ENCODE measurements at places on chromosomes 13 and 19.

GRCh38 chr13:76745261-76746200 is 140.7 kb downstream of the KCTD12 start:
- no peak for DNase-seq

DNA sequence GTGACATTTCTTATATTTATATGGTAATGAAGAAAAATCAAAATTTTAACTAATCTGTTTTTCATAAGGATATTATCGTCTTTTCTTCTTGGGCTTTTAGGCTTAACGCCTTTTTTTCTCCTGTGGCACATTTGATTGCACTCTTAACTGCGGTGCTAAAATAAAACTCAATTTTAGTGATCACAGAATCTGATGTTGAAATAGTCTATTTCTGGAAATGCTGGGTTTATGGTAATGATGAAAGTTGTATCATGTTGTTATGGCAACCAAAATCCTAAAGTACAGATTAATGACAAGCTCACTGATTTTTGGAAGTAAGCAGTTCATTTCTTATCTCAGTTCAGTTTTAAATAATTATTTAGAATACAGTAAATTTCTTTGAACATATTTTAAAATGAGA is 85.3 kb downstream of the COG6 start:
- DNase-seq: no peak

DNA sequence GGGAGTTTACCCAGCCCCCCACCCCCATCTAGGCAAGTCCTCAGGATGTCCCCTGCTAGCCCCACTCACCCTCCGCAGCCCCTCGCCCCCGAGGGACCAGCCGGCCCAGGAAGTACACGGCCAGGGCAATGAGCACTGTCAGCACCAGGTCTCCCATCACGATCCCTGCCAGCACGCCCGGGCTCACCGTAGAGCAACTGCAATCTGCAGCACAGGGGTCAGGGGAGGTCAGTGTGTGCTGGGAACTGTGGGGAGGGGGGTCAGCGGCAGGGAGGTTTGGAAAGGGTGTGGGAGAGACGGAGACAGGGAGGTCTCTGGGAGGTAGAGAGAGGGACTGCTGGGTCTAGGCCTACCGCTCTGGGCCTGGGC is 734 bp downstream of the TYROBP start:
- DNase-seq: no peak

DNA sequence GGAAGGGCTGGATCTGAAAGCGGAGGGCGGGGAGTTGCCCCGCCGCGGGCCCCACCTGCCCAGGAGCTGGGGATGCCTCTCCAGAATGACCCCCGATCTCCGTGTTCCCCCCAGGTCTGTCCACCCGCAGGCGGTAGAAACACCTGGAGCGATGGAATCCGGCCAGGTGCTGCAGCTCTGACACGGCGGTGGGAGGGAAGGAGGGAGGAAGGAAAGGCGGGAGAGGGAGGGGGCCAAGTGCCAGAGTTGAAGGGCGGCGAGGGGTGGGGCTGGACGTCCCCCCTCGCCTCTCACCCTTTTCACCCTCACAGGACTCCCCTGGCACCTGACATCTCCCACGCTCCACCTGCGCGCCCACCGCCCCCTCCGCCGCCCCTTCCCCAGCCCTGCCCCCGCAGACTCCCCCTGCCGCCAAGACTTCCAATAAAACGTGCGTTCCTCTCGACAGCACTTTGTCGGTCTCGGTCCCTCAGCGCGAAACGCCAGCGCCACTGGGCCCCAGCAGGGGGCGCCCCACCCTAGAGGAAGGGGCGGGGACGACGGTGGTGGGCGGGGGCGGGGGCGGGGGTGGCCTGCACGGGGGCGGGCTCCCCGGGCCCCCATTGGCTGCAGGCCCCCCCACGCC is 337 bp upstream of the FXYD7 start:
- no peak for DNase-seq

DNA sequence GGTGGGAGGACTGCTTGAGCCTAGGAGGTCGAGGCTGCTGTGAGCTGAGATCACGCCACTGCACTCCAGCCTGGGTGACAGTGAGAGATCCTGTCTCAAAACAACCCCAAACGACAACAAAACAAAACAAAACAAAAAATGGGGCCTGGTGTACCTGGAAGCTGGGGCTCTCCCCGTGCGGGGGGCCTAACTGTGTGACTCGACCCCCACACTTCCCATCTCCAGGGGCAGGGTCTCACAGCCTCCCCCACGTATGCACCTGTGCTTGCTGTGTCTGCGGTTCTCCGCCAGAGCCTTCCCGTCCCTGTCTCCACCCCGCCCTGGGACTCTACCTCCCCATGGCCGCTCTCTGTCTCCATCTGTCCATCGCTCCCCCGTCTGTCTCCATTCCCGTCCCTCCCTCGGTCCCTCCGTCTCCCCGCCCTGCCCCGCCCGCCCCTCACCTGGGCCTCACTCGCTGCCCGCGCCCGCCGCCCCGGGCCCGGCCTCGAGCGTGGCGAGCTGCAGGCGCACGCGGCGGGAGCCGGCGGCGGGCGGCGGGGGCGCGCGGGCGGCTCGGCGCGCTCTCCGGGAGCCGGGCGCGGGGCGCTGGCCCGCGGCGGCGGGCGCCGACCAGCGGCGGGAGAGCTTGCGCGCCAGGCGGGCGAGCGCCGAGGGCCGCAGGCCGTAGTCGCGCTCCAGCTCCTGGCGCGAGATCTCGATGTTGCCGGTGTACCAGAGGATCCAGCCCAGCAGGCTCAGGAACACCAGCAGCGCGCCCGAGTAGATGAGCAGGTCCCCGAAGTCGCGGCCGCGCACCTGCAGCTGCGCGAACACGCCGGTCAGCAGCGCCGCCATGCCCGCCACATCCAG is 587 bp downstream of the TMEM238 start:
- no peak for DNase-seq

- no peak for DNase-seq
Measured at GRCh38 chr13:43364210-43365038, 341.0 kb downstream of the DNAJC15 start.

DNA sequence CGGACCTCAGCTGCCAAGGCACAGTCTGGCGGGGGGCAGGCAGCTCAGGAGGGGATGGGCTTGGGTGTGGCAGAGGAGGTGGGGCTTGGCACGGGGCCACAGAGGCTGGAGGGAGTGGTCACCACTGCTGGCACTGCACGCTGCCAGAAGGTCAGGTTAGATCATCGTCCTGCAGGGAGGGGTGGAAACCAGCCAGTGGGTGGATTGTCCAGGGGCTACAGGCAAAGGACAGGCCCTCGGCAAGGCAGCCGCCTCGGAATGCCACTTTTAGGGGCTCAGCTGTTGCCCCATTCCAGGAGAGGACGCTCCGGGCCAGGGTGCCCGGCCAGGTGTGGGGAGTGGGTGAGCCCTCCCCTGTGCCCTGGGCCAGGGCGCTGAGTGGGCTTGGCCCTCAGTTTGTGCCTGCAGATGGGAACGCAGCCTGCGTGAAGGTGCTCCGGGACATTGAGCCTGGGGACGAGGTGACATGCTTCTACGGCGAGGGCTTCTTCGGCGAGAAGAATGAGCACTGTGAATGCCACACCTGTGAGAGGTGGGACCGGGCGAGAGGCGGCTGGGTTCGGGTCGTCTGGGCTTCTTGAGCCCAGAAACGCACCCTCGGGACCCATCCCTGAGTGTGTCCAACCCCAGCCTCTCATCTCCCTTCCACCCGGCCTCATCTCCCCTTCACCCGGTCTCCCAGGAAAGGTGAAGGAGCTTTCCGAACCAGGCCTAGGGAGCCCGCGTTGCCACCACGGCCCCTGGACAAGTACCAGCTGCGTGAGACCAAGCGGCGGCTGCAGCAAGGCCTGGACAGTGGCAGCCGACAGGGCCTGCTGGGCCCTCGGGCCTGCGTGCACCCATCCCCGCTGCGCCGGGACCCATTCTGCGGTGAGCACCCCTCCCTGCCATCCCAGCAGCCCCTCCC is 6.4 kb downstream of the KMT5C start:
- peak; percentile 34 for DNase-seq

GRCh38 chr19:3285647-3286176 is 61.3 kb downstream of the CELF5 start:
- DNase-seq: no peak

DNA sequence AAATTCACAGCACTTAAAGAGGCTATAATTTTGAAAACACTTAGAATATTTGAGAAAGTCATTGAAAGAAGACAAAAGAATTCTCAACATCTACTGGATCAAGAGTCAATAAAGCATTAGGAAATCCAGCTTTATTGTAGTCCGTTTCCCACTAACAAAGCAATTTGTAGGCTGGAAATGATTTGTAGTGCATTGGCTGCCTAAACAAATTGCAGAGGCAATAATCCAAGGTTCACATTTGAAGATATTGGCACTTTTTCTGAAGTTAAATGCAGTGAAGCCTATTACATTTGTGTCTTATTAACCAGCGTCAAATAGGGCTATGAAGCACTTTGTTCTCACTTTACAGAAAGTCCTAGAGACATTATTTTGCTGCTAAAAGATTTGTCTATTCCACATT is 848.1 kb upstream of the SLITRK1 start:
- no peak for DNase-seq

- peak; percentile 48 for DNase-seq
Measured at GRCh38 chr19:41225238-41226052, 6.4 kb downstream of the AXL start.

GRCh38 chr13:51764184-51765141 is 39.5 kb downstream of the DHRS12 start:
- peak; percentile 59 for DNase-seq

GRCh38 chr13:23709536-23709935 is 139.3 kb downstream of the TNFRSF19 start:
- DNase-seq: no peak

GRCh38 chr19:40512473-40513344 is 45.9 kb downstream of the SPTBN4 start:
- DNase-seq: no peak

GRCh38 chr13:51688937-51689662 is 104.8 kb downstream of the WDFY2 start:
- no peak for DNase-seq

DNA sequence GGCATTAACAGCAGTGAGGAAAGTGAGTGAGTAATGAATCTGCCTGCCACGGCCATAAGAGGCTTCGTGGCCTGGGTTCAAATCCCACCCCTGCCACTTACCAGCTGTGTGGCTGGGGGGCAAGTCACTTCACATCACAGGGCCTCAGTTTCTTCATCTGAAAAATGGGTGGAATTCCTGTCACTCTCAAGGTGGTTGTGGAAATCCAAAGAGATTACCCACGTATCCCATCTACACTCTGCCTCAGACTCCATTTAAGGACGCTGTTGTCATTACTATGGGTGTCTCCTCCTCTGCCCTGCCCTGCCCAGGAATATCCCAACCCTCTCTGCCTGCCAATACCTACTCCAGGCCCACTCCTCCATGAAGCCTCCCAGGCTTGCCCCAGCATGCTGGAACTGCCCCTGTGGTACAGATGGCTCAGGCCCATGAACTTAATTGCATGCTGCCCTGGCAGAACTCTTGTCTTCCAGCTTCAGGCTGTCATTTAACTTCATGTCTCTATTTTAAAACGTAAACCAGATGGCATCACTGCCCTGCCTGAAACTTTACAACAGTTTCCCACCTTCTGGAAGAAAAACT is 3.1 kb downstream of the GIPC1 start:
- DNase-seq: no peak

GRCh38 chr13:51590971-51591627 is 6.8 kb downstream of the WDFY2 start:
- peak; percentile 43 for DNase-seq

DNA sequence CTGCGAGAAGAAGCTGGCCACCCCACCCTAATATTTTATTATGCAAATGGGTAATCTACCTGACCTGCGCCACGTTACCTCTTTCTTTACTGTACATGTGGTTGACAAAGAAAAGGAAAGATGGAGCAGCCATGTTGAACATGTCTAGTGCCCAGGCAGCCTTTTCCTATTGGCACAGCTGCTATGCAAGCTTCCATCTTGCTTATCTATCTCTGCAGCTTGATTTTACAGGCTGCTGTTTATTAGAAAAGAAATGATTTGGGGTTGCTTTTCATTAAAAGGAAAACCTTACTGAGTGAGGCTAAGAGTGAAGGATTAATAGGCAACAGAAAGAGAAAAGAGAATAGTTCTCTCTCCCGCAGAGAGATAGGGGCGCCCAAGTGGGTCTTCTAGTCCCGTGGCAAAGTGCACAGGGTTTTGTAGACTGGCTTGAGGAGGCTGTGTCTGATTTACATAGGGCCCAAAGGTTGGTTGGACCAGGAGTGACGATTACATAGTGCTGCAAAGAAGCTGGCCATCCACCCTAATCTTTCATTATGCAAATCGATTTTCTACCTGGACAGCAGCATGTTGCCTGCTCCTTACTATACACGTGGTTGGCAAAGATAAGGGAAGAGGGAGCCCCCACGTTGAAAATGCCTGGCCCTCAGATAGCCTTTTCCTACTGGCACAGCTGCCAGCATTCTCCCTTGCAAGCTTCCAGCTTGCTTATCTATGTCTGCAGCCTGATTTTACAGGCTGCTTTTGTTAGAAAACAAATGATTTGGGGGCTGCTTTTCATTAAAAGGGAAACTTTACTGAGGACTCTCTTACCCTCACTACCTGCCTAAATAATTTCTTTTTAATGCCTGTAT is 28.3 kb downstream of the OR10H4 start:
- no peak for DNase-seq

- no peak for DNase-seq
Measured at GRCh38 chr13:98917116-98917515, 60.7 kb downstream of the DOCK9 start.

- DNase-seq: peak; percentile 41
Measured at GRCh38 chr13:110714797-110715394, 1.4 kb downstream of the ING1 start.

GRCh38 chr19:1364070-1364704 is 19.5 kb upstream of the NDUFS7 start:
- no peak for DNase-seq

GRCh38 chr13:43235028-43235427 is 211.6 kb downstream of the DNAJC15 start:
- DNase-seq: no peak

DNA sequence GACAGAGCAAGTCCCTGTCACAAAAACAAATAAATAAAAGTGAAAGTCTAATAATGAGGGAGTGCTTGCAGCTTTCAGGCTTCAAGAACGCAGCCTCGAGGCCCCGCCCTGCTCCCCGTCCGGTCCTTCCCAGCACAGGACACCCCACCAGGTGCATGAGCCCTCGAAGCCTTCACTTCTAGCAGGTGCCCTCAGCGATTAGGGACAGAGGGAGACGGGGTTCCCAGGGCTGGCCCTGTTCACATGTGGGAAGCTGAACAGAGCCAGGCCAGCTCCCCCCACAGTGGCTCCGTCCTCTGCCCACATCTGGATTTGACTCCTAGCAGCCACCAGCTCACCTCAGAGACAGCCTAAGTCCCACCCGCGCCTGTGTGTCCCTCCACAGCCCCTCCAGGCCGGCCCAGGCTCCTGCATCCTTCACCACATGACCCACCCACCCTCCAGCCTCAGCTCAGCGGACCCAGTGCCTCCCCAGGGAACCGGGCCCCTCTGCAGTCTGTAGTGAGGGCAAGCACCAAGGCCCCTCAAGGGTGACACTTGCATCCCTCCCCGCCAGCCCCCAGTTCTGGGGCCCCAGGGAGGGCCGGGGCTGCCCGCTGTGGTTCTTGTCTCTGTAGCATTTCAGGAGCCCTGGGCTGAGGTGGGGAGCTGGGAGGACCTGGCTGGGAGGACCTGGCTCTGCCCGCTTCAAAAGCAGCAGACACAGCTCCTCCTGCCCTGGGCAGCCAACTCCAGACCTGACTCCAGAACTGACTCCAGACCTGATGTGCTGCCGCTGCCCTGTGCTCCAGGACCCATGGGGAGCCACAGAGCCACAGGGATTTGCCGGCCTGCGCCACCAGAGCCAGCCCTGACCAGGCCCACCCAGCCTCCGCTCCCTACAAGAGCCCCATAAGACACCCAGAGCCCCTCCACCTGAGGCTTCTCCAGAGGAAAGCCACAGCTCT is 27.2 kb downstream of the GPX4 start:
- no peak for DNase-seq

Measured in tibial nerve (tissue), 4 donors.